ENCODE measurements at places on chromosomes 11 and 22.

GRCh38 chr11:46738887-46739286, 19.9 kb downstream of the F2 start:
- H3K4me3 ChIP-seq = no peak overlapping the region
- DNase-seq = no peak
- peaks cover 43% of the 10 kb centered on the region for H3K36me3 ChIP-seq
- peak overlapping the region; percentile 52 for H3K27ac ChIP-seq
- peaks cover 3% of the 10 kb centered on the region for H3K27me3 ChIP-seq

DNA sequence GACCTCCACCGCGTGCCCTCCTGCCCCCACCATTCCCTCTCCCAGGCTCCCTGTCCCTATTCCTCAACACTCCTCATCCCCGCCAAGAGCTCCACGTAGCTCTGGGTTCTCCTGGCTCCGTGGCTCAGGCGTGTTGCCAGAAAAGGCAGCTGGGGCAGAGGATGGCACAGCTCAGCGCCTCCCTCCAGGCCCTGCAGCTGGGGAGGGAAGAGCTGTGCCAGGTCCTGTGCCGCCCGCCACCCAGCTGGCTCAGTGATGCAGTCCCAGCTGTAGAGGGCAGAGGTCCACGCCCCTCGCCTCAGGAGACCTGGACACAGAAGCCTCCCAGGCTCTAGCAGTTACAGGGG, 4.2 kb downstream of the ARHGAP1 start:
- peaks cover 5% of the 10 kb centered on the region for H3K36me3 ChIP-seq
- no peaks in the 10 kb centered on the region for H3K27me3 ChIP-seq
- peak overlapping the region; percentile 39 for H3K27ac ChIP-seq
- peaks cover 59% of the 10 kb centered on the region for H3K4me1 ChIP-seq
- DNase-seq = no peak

GRCh38 chr11:128548649-128549255, 38.6 kb downstream of the ETS1 start:
- H3K4me1 ChIP-seq = peaks cover 69% of the 10 kb centered on the region
- peak; percentile 60 for DNase-seq
- no peak overlapping the region for H3K27ac ChIP-seq
- no peaks in the 10 kb centered on the region for H3K36me3 ChIP-seq

DNA sequence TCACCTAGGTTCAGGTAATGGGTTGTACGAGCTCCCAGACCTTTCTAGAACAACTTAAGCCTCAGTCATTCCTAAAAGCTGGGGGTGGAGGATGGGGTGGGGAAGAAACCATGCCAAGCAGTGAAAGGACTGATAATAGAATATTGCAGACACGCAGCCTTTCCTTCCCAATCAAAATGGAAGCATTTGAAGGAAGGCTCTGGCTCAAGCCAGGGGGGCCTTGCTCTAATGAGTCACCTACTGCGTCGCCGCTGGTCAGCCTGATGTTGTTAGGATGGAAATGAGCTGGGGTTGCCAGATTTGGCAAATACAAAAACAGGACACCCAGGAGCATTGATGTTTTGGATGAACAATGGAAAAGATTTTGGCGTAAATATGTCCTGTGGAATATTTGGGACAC, 6.2 kb downstream of the SYT12 start:
- peaks cover 11% of the 10 kb centered on the region for H3K4me1 ChIP-seq
- no peak for DNase-seq
- H3K27me3 ChIP-seq = peaks cover 73% of the 10 kb centered on the region
- H3K27ac ChIP-seq = no peak overlapping the region
- H3K4me3 ChIP-seq = no peak overlapping the region
- H3K36me3 ChIP-seq = no peaks in the 10 kb centered on the region

DNA sequence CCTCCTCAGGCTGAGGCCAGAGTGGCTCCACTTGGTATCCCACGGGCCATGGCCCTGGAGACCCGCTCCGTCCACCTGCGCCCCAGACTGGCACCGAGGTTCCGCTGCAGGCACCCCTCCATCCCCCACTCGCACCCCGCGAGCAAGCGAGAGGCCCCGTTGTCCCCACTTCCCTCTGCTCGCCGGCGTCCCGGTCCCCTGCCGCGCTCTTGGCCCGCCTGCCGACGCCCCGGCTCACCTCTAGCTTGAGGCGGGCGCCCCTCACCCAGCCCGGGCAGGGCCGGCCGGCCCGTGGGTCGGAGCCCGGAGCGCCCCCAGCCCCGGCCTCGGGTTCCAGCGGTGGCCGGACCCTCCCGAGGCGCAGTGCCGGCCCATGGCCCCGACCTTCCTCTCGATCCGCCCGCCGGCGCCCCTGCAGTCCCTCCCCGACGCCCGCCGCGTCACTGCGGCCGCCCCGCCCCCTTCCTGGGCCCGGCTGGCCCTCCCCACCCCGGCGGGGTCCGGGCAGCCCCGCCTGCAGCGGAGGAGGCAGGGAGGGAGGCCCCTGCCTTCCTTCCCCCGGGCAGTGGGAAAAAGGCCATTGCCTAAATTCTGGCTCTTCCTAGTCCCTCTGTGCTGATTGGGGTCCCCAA, at the start of gene PITPNM1:
Gene PITPNM1, minus strand, starts transcription at position 414 of the 632 bp plus-strand sequence. CDS start 1,183 bp downstream, outside the sequence.
- peaks cover 10% of the 10 kb centered on the region for H3K36me3 ChIP-seq
- DNase-seq = peak; percentile 85

DNA sequence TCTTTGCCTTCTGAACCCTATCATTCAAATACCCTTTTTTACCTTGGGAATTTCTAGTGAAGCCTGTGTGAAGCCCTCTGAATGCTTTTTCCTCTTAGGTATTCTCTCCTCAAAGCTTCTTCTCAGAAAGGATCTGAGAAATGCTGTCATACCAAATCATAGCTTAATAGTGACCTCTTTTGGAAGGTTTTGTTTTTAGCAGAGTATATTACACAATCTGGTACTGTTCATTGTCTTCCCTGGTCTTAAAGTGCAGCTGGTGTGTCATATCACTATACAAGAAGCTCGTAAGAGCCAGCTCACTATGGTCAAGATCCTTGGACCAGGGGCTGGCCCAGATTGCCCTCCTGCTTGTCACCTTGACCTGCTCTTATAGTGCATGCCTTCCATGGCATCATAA, 204.4 kb upstream of the ANO5 start:
- H3K4me1 ChIP-seq = no peaks in the 10 kb centered on the region
- H3K4me3 ChIP-seq = no peak overlapping the region
- no peaks in the 10 kb centered on the region for H3K36me3 ChIP-seq
- H3K27me3 ChIP-seq = no peaks in the 10 kb centered on the region

DNA sequence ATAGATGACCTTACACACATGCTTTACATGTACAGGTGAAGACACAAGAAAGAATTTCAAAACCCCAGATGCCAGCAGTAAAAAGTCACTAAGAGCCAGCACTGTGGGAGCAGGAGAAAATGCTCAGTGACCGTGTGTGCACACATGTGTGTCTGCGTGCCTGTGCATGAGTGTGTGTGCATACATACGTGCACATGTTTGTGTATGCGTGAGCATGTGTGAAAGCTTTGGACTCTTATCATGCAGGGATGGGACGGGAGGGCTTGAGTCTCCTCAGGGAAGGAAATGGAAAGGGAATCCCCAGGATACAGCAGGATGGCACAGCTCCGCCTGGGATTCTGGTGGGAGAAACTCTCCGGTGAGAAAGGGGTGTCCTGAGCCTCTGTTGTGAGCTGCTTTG, 121.5 kb upstream of the B3GAT1 start:
- H3K4me1 ChIP-seq = peaks cover 43% of the 10 kb centered on the region
- no peak for DNase-seq
- no peak overlapping the region for H3K27ac ChIP-seq
- no peaks in the 10 kb centered on the region for H3K36me3 ChIP-seq

DNA sequence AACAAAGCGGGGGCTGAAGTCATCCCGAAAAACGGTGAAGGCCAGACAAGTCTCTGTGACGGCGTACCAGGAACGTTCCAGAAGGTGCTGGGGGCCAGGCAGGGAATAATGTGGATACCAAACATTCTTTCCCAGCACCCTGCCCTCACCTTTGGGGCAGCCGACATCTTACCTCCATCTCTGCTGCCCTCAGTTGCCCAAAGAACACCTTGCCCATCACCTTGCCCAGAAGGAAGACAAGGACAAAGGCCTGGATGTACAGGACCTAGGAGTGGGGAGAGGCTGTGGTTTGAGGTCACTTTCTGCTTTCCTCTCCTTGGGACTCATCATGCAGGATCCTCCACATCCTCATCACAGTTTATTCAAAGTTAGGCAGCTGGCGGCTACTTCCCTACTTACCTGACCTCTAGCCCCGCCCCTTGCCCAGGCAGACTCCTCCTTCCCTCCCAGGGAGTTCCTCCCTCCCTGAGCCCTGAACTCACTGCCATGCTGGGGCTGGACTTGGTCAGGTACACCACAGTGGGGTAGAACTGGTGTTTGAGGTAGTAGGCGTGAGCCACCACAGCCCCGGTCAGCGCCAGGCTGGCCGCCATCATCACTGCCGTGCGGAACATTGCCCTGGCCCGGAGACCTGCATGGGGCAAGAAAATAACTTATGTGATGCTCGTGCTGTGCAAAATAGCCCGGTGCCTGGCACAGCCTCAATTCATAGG, 1.2 kb downstream of the SYVN1 start:
- DNase-seq = no peak
- peaks cover 9% of the 10 kb centered on the region for H3K27me3 ChIP-seq
- H3K4me3 ChIP-seq = peak overlapping the region; percentile 99
- H3K27ac ChIP-seq = peak overlapping the region; percentile 100
- peaks cover 42% of the 10 kb centered on the region for H3K4me1 ChIP-seq
- peaks cover 7% of the 10 kb centered on the region for H3K36me3 ChIP-seq

Measured in nephron progenitor cell (in vitro differentiated cells).